ENCODE measurements at places on chromosomes 3 and 15.

- no peak for DNase-seq
These were observed 121.3 kb downstream of the CHST2 start for GRCh38 chr3:143240886-143241285.

- no peak for DNase-seq
These were observed 228.1 kb downstream of the CPNE4 start for GRCh38 chr3:131806736-131807135.

DNA sequence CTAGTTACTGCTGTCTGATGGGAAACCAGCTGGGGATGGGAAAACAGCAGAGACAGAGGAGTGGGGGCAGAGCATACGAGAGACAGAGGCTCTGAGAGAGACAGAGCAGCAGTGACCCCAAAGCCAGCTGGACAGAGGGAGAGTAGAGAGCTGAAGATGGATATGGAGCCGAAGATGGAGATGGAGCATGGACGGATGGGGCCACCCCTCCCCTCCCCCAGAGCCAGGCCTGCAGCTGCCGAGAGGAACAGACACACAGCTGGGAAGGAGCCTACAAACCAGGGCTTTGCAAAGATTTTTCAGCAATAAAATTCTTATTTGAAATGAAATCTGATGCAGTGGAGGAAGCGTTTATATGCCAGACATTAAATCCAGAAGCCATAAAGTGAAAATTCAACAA is 167.6 kb upstream of the LINGO1 start:
- DNase-seq: no peak

DNA sequence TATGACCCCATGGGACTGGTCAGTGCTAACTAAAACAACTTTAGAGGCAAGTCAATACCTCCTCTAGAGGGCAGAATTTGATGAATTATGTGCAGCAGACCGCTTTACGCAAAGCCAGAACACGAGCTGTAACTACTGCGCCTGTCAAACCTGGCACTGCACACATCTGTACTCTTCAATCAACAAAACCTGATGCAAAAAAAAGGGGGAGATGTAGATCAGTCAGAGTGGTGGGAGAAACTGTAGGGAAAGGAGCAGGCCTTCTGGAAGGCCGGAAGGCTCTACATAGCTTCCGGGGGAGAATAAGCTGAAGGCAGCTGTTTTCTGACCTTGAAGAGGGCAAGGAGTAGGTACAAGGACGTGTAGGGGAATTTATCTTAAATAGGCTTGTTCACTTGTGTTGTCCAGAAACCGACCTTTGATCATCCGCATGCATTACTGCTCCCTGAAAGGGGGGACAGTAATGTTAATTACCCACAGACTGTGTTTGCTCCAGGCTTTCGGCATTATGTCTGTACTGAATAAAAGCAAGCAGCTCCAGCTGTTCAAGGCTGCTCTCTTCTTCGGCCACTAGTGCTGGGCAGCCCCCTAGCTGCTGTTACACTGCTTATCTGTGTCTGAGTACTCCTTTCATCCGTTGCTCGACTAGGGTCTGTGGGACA is 41.0 kb downstream of the GPR160 start:
- no peak for DNase-seq

- DNase-seq: no peak
These were observed 70.8 kb upstream of the FILIP1L start for GRCh38 chr3:100184948-100185570.

- DNase-seq: no peak
These were observed 463.9 kb upstream of the ADAMTS9 start for GRCh38 chr3:65151666-65152065.

DNA sequence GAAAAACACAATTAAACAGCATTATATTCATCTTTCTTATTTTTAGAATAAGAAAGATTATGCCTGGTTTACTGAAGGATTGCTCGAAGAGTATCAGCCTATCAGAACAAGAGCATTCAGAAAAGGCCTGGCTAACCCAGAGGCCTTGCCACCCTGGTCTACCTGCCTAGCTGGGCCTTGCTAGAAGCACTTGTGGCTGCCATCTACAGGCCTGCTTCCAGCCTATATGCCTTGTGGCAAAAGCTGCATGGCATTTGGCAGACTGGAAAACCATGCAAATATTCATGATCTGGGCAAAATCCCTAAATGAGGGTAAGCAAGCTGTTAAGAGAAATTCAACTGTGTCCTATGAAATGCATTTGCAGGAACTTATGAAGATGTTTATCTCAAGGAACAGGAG is 9.3 kb upstream of the ATP13A4 start:
- DNase-seq: no peak

DNA sequence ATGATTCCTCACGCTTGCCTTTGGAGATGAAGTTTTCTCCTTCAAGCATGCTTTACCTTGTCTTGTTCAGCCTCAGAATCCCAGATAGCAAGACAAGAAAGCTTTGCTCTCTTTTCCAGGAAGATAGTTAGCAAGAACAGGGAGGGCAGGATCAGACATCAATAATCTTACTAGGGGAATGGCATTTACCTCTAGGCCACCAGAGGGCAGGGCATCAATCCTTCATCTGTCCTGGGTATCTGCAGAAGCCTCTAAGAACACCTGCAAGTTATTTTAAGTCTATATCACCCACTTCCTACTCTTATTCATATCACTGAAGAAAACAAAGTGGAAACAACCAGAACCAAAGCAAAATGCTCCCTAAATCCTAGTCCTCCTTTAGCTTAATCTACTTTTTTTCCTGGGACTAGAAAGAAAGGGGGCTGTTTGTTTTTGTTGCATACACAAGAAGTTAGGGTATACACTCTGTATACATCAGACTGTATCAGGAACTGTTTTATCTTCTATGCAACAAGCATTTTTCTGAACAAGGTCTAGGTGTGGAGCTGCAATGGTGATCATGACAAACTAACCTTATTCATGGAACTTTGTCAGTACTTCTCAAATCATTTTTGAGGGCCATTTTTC is 862.5 kb downstream of the CADM2 start:
- peak; percentile 2 for DNase-seq

DNA sequence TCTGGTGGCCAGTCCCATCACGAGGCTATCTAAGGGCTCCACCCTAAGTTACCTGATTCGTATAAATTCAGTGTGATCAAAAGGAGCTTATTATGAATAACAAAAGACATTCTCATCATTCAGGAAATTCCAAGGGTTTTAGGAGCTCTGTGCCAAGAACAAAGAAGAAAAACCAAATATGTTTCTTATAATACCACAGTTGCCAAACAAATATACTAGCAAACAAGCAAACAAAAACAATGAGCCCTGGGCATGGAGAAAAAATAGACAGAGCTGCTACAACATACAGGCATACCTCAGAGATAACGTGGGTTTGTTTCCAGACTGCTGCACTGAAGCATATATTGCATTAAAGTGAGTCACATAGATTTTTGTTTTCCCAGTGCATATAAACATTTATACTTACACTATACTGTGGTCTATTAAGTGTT is 20.2 kb upstream of the CFAP161 start:
- no peak for DNase-seq

GRCh38 chr3:81339040-81339845 is 422.2 kb downstream of the GBE1 start:
- DNase-seq: no peak

DNA sequence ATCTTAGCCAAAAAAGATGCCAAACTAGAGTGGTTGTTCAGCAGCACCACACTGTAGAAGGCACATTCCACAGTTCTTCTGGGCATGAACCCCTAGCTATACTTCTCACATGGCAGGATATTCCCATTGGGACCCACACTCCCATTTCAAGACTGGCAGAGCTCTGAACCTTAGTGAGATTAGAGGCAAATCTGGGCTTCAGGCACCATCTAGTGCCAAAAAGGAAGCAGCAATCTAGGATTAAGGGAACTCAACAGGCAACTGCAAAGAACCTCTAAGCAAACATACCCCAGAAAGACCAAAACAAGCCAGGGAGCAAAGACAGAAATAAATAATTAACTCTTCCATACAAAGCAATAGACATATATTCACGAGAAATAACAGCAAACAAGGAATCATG is 66.2 kb downstream of the TAFA4 start:
- DNase-seq: no peak

DNA sequence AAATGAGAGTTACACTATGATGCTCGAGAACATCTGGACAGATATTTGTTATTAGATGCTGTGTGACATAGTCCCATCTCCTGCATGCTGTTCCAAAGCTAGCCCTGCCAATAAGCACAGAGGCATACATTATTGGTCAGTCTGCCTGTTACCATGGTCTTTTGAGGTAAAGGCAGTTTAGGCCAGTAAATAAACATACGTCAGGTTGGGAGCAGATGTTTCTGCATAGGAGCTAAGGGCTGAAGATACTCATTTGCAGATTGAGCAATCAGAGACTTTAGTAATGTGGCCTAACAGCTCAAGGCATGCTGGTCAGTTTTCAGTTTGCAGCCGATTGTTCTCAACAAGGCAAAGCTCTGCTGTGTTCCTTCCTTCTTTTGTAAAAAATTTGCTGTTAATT is 192.9 kb downstream of the ADAMTSL3 start:
- no peak for DNase-seq

GRCh38 chr15:79160211-79160610 is 69.6 kb upstream of the RASGRF1 start:
- no peak for DNase-seq

DNA sequence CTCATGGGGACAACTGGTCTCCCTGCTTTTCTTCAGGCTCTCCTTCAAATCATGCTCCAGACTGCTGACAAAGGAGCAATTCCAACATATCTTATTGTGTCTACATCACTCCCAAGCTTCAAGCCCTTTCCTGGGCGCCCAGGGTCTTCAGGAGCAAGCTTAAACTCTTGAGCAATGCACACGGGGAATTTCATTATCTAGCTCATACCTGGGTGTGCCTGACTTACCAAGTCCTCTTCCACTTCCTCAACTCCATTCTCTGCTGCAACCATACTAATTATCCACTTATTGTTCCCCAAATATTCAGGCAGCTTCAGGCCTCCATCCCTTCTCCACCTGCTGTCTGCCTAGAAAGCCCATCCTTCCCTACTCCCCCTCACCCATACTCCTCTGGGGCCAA is 50.6 kb downstream of the B3GNT5 start:
- no peak for DNase-seq

GRCh38 chr3:134627831-134628230 is 23.0 kb downstream of the KY start:
- no peak for DNase-seq

GRCh38 chr3:128835096-128835495 is 44.3 kb upstream of the ACAD9 start:
- no peak for DNase-seq

DNA sequence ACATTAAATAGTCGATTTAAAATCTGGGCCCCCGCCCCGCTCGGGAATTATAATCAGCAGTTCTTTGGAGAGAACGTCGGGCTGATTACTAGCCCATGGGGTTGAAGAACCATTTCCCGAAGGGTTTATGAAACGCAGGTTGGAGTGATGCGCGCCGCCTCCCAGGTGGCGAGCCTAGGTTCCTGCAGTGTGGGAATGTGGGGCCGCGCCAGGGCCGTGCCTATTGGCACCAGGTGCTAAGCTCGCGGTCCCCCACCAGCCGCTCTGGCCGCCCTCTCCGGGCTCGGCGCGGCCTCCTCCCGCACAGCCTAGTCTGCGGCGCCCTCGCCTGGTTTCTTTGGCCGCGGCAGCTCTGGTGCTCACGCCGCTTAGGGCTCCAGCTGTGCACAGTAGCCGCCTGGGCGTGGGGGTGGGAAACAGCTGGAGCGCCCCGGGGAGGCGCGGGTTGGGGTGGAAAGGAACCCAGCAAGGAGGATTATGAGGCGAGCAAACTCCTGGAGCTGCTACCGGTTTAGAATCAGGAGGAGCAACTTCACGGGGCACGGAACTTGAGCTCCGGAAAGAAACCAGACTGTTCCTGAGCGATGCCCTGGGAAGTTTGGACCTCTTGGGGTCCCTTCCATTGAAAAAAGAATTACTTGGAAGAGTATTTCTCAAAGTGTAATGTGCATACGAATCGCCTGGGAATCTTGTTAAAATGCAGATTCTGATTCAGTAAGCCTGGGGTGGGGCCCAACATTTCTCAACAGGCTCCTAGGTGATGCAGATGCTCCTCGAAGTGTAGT is 5.6 kb upstream of the MECOM start:
- DNase-seq: no peak

DNA sequence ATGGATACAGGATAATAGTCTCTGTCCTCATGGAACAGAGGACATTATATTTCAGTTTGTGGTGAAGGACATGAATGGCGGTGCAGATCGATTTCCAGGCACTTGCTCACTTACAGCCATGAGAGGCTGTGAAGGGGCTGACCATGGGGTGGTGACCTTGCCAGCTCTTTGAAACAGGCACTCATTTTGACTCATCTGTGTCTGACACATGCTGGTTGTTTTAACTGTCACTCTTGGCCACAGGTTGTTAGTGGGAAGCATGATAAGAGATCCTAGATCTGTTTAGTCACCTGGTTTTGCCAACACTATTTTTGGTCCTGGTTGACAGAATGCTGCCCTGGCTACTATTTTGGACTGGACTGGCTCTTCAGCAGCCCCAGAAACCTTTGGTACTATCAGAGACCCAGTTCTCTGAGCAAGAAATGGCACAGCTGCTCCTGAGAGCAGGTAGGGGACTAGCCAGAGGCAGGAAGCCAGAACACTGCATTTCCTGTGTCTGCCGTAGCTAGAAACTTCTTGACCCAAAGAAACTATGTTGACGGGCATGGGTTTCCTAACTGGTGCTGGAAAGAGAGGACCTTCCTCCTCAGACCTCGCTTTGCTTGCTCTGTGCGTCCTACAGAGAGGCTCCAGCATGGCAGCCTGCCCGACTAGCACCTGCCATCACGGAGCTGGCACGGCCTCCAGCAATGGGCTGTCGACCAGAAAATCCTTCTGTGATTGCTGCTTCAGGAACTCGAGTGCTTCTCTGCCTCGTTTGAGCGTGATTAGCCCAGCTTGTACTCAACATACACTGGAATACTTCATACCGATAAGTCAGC is 6.3 kb downstream of the PXYLP1 start:
- peak; percentile 94 for DNase-seq

GRCh38 chr3:7207125-7207524 is 346.2 kb downstream of the GRM7 start:
- DNase-seq: no peak

- DNase-seq: no peak
These were observed 51.8 kb upstream of the CCDC54 start for GRCh38 chr3:107325446-107325845.

GRCh38 chr15:62390791-62391640 is 225.9 kb upstream of the C2CD4B start:
- no peak for DNase-seq

DNA sequence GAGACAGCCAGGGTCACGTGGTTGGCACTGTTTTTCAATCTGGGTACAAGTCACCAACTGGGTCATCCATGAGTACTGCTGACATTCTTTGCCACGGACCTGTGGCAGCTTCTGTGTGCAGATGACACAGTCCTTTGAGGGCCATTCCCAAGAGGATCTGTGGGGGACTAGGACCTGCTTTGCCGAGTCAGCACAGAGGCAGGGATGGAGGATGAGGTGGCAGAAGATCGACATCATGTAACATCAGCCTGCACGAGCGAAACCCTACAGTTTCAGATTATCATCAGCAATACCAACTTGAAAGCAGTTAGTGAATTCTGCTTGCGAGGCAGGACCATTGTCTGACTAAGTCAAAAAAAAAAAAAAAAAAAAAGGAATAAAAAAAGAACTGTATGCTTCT is 227.7 kb downstream of the FOXP1 start:
- no peak for DNase-seq

GRCh38 chr3:124577494-124578167 is 152.6 kb upstream of the UMPS start:
- no peak for DNase-seq

Data from NCI-H446 (cell line).